ENCODE measurements at places on chromosomes 3 and 15.

DNA sequence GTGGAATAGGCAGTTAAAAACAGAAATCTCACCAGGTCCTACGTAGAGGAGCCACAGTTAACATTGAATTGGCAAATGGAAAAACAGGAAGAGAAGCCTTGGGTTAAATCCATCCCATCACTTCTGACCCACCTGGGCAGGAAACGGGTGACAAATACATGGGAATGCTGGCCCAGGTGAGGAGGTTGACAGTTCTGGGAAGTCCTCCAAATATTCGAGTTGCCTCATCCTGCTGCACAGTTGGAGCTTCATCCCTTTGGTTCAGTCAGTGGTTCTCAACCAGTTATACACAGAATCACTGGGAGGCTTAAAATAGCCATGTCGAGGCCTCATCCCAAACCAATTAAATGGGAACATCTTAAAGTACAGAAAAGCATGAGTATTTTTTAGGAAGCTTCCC lies 5.3 kb downstream of the MYZAP start:
- DNase-seq = no peak

- no peak for DNase-seq
These were observed 200.7 kb downstream of the TJP1 start for GRCh38 chr15:29621616-29622015.

DNA sequence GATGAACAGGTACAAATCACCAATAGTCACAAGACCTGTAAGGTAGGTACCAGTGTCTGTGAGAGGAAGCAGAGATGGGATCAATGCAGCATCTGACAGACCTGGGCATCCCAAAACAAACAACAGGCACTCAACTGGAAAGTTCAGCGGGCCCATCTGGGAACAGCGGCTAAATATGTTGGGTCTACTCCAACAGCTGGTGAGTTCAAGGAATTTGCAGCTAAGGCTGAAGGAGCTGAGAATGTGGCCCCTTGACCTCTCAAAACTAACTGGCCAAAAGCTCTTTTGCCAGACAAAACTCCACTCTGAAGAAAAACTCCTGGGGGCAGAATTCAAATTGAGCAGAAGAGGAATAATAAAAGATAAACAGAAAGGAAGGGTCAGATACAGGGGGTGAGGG lies 24.4 kb downstream of the AVEN start:
- DNase-seq = no peak

DNA sequence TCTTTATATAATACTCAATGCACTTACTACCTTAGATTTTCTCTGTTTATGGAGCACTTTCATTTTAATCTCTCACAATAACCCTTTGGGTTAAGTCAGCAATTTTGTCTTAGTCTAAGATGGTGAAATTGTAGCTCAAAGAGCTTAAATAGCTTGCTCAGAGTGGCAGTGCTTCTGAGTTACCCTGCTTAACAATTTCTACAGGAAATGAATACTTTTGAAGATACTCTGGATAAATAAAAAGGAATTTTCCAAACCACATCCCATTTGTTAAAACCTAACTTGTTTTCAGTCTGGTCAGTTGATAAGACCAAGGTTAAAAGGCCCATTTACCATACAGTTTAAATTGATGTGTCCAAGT lies 37.2 kb downstream of the HMG20A start:
- DNase-seq = no peak

DNA sequence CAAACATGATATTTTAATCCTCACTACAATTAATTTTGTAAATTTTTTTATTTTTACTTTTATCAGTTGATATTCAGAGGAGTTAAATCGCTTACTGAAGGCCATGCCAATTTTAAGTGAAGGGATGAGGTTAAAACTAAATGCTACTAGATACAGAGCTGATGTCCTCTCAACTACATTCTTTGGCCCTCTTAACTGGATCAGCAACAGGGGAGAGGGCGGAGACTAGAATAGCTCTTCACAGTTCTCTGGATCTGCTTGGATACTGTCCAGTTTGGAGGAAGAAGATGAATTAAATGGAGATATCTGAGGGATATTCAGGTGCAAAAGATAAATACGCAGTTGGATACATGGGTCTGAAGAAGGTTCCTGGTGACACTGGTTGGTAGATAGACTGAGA lies 85.6 kb upstream of the LYSMD4 start:
- DNase-seq = no peak

- no peak for DNase-seq
These were observed 127.4 kb downstream of the EDEM1 start for GRCh38 chr3:5314897-5315296.

GRCh38 chr15:91930092-91930491 lies 76.6 kb downstream of the SLCO3A1 start:
- no peak for DNase-seq

- no peak for DNase-seq
These were observed 31.6 kb upstream of the GLCE start for GRCh38 chr15:69128667-69129311.

- DNase-seq = no peak
These were observed 223.3 kb upstream of the ADAMTS9 start for GRCh38 chr3:64911138-64911537.

GRCh38 chr15:99592145-99592791 lies 26.5 kb downstream of the MEF2A start:
- no peak for DNase-seq

- DNase-seq = no peak
These were observed 947.3 kb downstream of the ROBO1 start for GRCh38 chr3:78820542-78820941.

DNA sequence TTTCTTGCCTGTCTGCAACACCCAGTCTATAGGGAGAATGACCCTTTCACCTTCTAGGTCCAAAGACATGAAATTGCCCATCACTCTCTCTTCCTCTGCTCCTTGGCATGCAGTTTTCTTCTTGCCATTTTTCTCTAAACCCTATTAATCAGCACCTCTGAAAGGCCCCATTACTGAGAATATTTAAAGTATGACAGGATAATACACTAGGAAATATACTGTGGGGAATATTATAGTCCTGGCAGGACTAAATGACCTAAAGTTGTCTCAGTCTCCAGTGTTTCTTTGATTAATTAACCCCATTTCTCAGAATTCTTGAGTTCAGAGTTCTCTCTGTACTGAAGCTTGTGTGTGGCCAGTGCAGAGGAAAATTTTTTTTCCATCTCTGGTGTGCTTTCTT lies 730.7 kb downstream of the AGBL1 start:
- no peak for DNase-seq

- no peak for DNase-seq
These were observed 14.3 kb downstream of the SMC4 start for GRCh38 chr3:160413613-160414248.

DNA sequence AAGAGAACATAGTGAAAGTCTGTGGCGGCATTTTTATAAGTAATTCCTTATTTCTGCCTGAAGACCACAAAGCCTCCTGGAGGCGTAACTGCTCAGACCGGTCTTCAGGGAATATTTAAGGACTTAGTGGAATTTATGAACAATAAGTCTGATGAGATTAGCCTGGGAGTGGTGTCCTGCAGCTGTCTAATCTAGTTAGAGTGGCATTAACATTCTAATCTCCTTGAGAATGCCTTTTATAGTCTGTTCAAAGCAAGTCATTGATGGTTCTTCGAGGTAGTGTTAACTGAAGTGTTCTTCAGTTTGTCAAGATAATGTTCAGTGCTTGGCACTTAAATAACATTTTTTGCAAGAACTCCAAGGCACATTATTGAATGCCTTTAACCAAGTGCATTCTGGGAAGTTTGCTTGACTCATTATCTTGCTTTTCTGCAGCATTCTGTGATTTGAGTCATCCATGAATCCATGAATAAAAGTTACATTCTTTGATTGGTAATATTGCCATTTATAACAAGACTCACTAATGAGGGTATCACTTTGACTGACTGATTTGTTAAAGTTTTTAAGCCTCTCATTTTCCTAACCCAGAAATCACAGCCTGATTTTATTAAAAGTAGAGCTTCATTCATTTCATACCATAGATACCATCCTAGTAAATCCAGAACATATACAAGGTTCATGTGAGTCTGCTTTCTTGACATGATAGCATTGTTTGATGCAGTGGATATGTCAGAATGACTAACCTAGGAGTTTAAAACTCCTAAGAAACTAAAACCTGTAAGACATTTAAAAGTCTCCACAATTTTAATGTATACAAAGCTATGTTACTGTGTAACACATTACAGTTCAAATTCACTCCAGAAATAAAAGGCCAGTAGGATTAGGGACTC lies 12.5 kb downstream of the RBM5 start:
- no peak for DNase-seq

DNA sequence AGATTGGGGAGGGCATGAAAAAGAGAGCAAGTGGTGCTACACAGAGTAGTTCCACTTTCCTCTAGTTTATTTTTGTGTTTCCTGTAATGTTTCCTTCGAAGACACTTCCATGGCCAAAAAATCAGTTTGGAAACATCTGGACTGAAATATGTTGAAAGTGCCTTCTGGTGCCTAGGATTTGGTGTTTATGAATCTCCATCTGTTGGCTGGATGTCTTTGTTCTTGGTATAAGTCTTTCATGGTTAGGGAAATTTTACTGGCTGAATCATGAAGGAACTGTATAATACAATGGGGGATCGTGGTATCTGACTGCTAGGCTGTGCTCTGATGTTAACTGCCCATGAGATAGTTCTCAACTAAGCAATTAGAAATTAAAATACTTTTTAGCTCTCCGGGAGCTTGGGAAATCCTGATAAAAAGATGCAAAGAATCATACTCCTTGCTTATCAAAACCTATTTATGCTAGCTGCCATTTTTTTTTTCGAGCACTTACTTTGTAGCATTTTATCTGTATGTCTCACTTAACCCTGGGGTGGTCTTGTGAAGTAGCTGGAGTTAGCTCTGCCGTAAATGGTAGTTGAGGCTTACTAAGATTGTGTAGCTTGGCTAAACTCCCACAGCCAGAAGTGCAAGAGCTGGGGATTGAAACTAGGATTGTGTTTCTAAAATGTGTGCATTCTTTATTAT lies 21.9 kb downstream of the AKAP13 start:
- DNase-seq = no peak

- DNase-seq = no peak
These were observed 292.4 kb upstream of the CBLB start for GRCh38 chr3:106161246-106161645.

GRCh38 chr3:99532246-99532645 lies 106.1 kb upstream of the COL8A1 start:
- DNase-seq = no peak

DNA sequence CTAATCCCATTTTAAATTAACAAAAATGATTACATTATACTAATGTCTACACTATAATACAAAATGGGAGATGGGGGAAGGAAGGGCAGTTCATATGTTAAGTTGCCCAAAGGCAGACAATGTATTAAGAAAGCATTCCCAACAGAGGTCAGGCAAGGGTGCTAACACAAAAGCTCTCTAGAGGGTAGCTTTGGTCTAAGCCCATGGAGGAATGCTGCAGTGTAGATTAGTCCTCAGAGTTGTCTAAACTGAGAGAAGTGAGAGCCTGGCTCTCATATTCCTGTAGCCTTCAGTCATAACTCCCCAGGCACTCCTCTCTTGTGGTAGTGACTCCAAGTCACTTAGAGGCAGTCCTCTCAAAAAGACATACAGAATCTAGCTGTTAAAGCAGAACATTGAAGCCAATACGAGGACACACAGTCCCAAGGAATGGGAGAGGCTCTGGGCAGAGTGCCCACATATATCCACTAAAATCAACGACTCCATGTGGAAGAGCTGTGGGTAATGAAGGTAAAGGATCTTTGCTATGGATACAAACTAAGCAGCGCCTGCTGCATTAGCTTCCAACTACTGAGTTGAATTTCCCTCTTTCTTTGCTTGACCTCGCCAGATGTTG lies 14.5 kb downstream of the NEK10 start:
- DNase-seq = no peak

DNA sequence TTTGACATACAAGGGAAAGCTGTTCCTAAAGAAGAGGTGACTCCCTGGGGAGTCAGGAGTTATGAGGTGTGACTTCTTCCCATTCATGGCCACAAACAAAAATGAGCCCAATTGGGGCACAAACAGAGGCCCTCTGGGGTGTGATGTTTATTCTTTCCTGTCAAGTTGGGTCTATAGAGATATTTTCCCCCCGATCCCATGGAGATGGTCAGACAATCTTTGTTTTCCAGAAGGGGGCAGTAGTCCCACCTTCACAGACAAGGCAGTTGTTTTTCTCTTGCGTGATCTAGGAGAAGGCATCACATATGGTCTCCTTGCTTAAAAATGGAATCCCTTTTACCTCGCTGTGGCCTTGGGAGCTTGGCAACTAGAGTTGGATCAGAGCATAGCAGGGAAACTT lies 110.3 kb downstream of the MFSD1 start:
- no peak for DNase-seq

DNA sequence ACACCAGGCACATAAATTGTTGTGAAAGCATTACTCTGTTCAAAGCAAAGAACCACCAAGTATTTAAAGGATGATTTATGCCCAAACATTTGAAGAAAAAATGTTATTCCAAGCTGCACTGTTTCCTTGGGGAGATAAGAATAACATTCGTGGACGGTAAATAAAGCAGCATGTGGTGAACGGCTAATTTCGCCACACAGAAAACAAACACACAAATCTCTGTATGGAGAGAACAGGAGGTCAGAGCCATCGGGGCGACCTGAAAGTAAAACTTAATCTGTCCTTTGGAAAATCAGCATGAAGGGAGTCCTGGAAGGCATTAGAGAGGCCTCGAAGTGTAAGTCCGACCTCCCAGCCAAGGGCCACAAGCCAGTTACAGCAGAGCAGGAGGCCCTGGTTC lies 27.1 kb upstream of the GABRG3 start:
- DNase-seq = no peak

- no peak for DNase-seq
These were observed 36.2 kb downstream of the SSR3 start for GRCh38 chr3:156518726-156519125.

GRCh38 chr3:98827221-98827920 lies 64.2 kb downstream of the ST3GAL6 start:
- no peak for DNase-seq

GRCh38 chr3:156106721-156107373 lies 13.5 kb upstream of the KCNAB1 start:
- DNase-seq = no peak

- DNase-seq = no peak
These were observed 304.5 kb upstream of the GPR149 start for GRCh38 chr3:154734468-154734867.

GRCh38 chr3:32945136-32945535 lies 6.3 kb upstream of the CCR4 start:
- no peak for DNase-seq

Data from esophagus squamous epithelium (tissue), 5 donors.